Nephron progenitor cell (in vitro differentiated cells): ENCODE measurements at places on chromosomes 1 and 21.

- DNase-seq = no peak
These were observed 137.6 kb upstream of the SGIP1 start for GRCh38 chr1:66396212-66396890.

- no peak for DNase-seq
These were observed 1.9 kb upstream of the CNTN2 start for GRCh38 chr1:205041001-205041715.

DNA sequence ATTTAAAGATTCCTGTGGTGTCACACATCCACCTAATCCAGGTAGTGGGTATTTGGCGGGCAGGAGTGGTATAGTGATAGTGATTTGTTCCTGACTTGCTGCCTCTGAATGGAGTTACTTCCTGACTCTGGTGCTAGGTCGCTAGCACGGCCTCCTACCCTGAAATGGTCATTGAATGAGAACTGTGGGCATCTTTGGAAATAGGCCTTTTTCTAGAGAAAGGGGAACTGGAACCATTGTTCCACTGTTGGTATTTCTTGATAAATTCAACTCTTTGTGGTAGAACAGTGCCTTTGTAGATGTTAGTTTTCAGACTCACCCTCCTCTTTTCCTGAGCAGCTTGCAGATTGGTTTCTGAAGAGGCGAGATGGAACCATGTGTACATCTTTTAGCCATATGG is 1.5 kb downstream of the QSOX1 start:
- DNase-seq = no peak

DNA sequence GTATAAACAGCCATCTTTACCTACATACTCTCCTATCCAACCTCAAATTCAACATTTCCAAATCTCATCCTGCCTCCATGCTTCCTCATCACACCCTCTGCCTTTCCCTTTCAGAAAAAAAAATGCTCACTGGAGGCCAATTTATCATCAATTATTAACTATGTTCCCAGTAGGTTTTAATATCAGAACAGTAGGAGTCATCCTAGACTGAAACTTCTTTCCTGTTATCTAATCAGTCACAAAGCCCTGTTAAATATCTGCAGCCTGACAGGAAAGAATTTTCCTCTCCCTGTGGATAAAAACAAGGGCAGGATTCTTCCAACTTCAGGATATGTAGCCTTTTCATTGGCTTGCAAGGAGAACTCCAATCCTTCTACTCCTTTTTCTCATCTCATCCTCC is 28.4 kb downstream of the EGLN1 start:
- no peak for DNase-seq

DNA sequence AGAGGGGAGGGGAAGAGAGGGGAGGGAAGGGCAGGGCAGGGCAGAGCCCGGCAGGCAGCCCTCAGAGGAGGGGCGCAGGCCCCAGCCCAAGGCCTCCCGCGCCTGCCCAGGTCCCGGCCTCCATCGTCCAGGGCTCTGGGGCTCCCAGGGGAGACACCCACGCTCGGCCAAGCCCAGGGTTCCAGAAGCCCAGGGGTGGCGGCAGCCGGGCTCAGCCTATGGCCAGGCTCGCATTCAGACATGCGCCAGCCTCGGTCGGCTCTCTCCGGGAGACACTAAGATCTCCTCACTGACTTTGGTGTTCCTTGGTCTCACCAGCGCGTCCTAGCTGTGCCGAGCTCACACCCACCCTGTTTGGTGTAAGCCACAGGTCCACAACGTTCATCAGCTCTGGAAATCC is 7.1 kb upstream of the ANKRD65 start:
- no peak for DNase-seq

DNA sequence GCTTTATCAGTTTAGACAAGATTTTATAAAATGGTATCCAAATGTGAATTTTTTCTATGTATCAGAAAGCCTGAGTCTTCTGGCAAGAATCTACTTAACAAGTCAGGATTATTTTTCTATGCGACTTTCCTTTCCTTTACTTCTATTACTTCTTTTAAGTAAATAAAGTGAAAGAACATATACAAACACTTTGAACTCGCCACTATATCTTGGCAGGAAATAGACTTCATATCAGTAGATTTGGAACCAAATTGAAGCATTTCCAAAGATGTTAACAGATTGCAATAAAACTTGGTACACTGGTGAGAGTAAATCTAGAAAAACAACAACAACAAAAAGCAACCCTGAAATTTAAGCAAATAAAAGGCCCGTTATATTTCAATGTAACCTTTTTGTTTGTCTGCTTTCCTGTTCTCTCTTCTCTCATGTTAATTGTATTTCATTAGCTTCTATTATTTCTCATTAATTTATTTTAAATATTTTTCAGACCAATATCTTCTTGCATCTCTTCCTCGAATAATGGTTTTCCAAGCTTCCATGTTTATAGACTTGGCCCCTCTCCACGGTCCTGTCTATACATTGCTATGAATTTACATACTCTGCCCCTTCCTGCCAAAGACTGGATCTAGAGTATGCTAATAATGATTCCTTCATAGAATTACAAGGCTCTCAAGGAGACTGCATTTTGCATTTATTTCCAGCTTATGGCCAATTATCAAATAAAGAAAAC is 843.6 kb downstream of the ADGRL2 start:
- no peak for DNase-seq

DNA sequence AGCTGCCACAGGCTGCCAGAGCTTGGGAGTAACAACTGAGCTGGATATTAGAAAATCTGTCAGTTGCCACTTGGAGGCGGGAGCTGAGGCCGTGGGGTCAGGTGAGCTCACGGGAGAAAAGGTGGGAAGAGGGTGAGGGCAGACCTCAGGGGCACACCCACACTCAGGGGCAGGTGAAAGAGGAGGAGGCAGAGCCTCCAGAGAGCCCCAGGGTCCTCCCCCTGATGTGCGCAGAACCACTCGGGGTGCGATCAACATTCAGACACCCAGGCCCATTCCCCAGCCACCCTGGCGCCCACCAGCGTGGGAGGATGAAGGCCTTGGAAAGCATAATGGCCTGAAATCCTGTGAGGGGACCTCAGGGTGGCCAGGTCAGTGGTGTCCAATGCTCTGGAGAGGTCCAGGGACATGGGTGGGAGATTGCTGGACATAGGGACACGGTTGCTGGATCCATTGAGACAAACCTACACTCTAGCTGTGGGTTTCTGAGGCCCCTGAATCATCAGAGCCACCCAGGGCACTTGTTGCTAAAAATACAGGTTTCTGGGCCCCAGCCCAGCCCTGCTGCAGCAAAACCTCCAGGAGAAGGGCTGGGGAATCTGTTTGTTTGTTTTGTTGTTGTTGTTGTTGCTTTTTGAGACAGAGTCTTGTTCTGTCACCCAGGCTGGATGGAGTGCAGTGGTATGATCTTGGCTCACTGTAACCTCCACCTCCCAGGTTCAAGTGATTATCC is 49.4 kb upstream of the GPR153 start:
- no peak for DNase-seq

- no peak for DNase-seq
These were observed 2.9 kb downstream of the TRIM62 start for GRCh38 chr1:33178836-33179439.

GRCh38 chr1:51303315-51303714 is 27.0 kb downstream of the TTC39A start:
- DNase-seq = no peak

DNA sequence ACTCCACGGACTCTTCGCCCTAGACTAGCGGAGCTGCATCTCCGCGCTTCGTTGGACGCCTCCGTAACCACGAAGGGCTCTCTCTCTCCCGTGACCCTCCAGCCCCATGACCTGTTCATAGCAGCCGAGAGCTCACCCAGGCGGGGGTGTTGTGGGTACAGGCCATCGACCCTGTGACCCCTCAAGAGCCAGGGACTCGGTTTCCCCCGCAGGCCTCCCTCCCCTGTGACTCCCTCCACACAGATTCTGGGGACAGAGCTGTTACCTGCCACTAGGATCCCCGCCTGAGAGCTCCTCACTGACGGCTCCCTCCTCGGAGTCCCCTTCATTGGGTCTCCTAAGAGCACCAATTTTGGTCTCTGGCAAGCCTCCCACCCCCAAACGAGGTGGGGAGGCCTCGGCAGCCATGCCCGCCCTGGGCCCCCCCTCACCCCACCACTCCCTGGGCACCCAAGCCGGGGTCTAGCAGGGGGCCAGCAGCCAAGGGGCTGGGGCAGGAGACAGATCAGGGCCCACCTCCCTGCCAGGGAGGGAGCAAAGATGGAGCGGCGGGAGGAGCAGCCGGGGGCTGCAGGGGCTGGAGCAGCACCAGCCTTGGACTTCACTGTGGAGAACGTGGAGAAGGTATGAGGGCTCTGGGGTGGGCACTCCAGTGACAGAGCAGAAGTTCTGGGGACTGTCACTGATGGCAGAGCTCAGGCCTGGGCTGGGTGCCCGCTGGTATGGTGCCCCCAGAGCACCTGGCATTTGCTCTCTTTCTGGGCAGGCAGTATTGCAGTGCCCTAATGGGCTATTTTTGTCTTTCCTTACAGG is 517 bp downstream of the IPO13 start:
- DNase-seq = no peak

DNA sequence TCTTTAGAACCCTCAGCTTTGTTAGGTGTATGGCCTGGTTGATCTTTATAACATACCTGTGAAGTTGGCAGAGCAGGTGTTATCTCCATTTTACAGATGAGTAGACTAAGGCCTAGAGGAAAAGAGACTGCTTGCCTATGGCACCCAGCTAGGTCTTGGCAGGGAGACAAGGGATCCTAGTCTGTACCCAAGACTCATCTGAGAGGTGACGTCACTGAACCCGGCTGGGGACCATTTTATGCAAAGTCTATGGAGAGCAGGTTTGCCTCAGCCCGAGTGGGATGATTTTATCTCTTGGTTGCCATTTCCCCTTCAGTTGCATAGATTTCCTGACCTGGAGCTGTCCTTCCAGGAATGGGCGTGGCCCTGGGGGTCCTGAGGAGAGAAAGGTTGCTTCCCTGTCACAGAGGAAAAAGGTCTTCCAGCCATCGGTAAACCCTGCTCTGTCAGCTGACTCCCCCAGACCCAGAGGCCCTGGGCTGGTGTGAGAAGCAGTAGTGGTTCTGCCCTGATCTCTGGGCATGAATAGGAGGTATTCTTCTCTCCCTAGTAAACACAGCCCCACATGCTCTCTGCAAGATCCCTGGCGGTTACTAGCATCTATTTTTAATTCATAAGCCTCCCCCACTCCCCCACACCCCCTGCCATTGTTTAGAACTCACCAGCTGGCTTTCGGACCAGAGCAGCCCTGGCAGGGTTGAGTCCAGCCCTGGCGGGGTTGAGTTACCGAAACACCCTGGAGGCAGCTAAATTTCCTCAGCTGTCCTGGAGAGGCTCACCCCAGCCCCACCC is 19.6 kb downstream of the TMCC2 start:
- no peak for DNase-seq

DNA sequence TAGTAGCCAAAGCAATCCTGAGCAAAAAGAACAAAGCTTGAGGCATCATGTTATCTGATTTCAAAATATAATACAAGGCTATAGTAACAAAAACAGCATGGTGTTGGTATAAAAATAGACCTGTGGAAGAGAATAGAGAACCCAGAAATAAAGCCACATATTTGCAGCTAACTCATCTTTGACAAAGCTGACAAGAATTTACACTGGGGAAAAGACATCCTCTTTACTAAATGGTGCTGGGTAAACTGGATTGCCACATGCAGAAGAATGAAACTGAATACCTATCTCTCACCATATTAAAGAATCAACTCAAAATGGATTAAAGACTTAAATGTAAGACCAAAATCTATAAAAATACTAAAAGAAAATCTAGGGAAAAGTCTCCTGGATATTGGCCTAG is 59.5 kb upstream of the CD55 start:
- DNase-seq = no peak

- DNase-seq = peak; percentile 61
These were observed 52.9 kb upstream of the CD46 start for GRCh38 chr1:207698822-207699483.

- no peak for DNase-seq
These were observed 206.4 kb upstream of the RAB4A start for GRCh38 chr1:229064320-229065168.

DNA sequence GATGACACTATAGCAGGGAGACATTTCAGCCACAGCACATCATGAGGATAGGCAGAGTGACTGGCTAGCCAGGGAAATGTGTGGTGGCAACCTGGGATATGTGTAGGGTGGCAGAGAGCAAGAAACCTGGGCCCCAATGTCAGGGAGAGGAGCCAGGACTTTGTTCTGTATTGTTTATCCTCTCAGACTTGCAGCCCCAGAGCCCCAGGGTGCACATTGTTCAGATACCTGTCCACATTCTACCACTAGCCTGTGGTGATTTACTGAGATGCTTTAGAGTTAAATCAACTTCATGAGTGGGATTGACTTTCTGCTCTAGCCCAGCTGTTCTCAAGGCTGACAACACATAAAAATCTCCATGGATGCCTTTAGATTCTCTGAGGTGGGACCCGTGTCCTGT is 61.5 kb downstream of the MAB21L3 start:
- no peak for DNase-seq

DNA sequence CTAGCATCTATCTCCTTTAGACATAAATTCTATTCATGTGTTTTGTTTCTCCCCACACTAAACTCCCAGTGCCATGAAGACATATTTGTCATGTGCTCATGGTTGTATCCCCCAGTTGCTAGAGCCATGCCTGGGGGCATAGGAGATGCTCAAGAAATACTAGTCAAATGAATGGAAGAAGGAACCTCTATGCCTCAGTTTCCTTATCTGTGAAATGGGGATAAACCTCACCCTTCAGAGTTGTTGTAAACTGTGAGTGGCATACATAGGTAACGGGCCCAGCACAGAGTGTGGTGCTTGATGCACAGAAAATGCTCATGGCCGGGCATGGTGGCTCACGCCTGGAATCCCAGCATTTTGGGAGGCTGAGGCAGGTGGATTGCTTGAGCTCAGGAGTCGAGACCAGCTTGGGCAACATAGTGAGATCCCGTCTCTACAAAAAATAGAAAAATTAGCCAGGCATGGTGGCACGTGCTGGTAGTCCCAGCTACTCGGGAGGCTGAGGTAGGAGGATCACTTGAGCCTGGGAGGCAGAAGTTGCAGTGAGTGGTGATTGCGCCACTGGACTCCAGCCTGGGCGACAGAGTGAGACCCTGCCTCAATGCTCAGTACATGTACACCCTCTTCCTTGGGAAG is 8.7 kb downstream of the LDLRAD2 start:
- no peak for DNase-seq

GRCh38 chr1:156645056-156645455 is 3.1 kb downstream of the BCAN start:
- no peak for DNase-seq

GRCh38 chr1:24641646-24642151 is 1.4 kb upstream of the SRRM1 start:
- DNase-seq = peak; percentile 26

- no peak for DNase-seq
These were observed 36.3 kb upstream of the IL10 start for GRCh38 chr1:206808615-206809014.
